ENCODE measurements at places on chromosomes 4 and X.

DNA sequence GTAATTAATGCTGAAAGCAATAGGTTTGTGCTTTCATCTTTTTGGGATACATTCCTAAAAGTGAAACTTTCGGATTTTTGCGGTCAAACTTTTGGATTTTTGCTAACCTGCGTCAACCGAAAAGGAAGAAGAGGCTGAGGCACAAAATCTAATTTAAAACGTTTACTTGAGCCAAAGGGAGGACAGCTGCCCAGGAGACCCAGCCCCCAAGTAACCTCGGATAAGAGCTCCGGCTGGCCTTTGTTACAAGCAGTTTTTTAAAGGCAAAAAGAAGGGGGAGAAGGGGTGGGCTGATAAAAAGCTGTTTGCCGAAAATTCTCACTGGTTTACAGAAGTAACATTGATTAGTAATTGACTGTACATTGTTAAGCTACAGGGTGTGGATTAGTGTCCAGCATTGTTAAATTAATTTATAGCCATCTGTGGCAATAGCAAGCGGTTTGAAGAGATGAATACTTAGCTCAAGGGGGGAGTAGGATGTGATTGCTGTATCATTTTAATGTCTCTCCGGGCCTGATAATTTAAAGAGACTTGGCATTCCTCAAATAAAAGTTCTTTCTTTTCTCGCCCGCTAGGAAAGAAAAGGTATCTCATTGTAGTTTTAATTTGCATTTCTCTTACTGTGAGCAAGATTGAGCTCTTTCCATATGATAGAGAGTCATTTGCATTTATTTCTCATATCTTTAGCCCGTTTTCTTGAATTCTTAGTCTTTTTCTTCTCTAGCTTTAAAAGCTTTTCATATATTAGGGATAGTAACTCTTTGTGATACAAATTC is 59.1 kb upstream of the USP9X start:
- no peak for DNase-seq

- DNase-seq, result no peak
Observed at GRCh38 chrX:23803931-23804381, 21.0 kb downstream of the SAT1 start.

DNA sequence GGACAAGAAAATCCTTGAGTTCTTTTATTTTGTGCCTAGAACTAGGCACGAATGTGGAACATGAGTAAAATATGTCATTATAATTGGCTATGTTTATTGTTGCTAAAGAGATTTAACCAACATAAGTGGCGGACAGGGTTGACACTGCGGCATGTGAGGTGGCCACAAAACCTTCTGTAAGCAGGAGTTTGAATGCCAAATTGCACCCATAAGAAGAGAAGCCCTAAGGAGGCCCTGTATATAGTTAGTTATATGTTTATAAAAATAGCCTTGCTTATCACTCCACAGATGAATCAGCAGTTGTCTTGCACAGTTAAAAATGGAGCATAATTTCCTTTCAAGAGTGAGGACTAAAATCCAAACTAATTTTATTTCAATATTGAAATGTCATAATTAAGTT is 336.1 kb downstream of the GBA3 start:
- no peak for DNase-seq

- DNase-seq, result no peak
Observed at GRCh38 chrX:129731228-129731627, 7.6 kb upstream of the XPNPEP2 start.

GRCh38 chr4:34043131-34043530 is 2201.2 kb downstream of the ARAP2 start:
- DNase-seq, result no peak

- DNase-seq, result no peak
Observed at GRCh38 chr4:81399306-81400086, 72.2 kb downstream of the RASGEF1B start.

DNA sequence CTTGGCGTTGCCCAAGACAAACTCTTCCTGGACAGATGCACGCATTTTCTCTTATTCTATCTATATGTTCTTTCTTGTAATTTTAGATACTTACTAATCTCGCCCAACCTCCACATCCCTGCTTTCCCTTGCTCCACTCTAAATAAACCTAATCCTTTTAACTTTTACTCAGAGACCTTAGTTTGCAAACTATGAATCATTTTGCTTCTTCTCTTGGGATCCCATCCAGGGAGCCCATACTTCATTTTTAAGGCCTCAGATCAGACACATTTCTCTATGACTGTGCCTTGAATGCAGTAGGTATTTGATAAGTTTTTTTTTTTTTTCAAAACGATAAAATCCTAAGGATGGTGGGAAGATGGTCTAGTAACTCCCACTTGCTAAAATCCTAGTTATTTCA is 353.8 kb upstream of the HAND2 start:
- DNase-seq, result no peak

- DNase-seq, result no peak
Observed at GRCh38 chr4:155426953-155427352, 50.2 kb upstream of the MAP9 start.

- no peak for DNase-seq
Observed at GRCh38 chr4:147789596-147789995, 57.7 kb downstream of the ARHGAP10 start.

- DNase-seq, result no peak
Observed at GRCh38 chrX:129716507-129716906, 22.3 kb upstream of the XPNPEP2 start.

- no peak for DNase-seq
Observed at GRCh38 chrX:40964633-40965586, 120.3 kb upstream of the USP9X start.

GRCh38 chr4:7186516-7187167 is 5.7 kb upstream of the SORCS2 start:
- DNase-seq, result no peak

DNA sequence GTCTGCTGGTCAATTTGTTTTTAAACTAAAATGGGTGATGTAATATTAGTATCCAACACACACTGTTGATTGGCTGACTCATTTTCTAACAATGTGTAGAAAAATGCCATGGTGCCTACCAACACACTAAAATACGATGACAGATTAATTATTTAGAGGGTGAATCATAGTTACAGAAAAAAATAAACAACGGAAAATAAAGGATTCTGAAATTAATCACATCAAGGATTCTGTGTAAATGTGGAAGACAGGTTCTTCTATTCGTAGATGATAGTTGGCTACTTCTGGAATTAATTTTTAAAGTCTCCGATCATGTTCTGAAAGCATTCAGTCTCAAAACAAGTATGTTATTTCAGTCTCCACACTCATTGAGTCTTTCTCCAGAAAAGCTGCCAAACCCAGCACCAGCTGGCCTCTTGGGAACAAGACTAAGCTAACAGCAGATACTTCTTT is 8.2 kb upstream of the IQCM start:
- no peak for DNase-seq
